NCI-H1436 treated with DMSO at 0.1 percent for 48 hours (cell line): ENCODE measurements at places on chromosomes 7 and 10.

GRCh38 chr10:122307669-122308416, 36.7 kb downstream of the BTBD16 start:
- DNase-seq = no peak

GRCh38 chr10:60043561-60044241, 137.3 kb upstream of the CCDC6 start:
- DNase-seq = no peak

DNA sequence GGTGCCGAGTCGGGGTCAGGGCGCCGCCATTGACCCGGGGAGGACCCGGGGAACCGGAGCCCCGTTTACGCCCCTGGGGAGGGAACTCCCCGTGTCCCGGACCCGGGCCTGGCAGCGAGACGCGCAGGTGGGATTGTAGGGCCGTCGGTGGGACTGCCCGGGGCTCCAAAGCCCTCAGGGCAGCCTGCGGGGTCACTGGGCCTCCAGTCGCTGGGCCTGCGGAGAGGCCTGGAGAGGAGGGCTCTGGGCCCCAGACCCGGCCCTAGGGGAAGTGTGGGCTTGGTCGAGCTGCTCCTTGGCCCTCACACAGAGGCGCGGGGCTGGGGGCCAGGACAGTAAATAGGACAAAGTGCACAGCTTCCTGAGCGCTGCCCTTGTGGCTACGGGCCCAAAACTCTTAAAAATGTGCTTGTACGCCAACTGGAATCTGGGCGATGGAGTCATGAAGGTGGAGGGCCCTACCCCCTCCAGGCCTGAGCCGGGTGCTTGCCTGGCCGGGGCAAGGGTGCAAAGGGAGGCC, 657 bp downstream of the ECHDC3 start:
- no peak for DNase-seq

DNA sequence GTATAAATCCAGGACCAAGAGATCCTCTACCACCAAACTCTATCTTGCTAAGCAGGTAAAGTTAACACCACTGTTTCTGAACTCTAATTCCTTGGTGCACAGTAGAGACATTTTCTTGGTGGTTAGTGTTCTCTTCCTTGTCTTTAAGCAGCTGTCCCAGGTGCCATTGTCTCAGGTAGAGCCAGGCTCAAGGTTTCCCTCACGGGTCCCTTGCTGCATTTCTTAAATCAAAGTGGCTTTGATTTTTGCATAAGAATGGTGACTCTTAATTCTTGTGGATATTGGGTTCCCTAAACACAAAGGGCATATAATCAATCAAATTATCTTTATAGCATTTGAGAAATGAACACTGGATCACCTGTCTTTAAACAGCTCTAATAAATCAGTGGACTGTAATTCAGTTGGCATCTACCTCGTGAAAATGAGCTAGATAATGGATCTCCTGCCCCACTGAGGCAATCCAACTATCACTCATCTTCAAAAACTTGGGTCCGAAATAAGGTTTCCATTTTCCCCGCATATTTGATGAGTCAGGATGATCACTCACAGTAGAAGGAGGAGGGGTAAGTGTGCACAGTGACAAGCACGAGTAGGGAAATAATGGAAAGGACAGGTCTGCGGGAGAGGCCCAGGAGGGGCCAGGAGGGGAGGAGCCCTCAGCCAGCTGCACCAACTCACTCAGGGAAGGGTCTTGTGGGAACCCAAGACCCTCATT, 2.4 kb downstream of the ABCC2 start:
- DNase-seq = no peak

DNA sequence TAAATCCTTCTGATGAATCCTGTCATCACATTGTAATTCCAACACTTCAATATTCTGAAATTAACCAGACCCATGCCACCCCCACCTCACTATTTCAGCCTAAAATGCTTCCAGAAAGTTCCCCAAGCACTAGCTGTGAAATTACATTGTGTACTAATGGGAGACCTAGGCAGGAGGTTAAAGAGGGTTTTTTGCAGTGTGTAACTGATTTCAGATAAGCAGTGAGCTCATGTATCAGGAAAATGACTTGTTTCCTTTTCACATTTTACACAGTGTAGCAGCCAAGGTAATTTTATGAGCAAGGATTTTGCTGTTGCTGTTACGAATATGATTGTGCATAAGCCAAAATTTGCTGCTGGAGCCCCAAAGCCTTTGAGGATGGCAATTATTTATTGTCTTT, 129.0 kb downstream of the INHBA start:
- no peak for DNase-seq

- DNase-seq = no peak
These were observed 200.5 kb downstream of the MAD1L1 start for GRCh38 chr7:2032030-2032875.

DNA sequence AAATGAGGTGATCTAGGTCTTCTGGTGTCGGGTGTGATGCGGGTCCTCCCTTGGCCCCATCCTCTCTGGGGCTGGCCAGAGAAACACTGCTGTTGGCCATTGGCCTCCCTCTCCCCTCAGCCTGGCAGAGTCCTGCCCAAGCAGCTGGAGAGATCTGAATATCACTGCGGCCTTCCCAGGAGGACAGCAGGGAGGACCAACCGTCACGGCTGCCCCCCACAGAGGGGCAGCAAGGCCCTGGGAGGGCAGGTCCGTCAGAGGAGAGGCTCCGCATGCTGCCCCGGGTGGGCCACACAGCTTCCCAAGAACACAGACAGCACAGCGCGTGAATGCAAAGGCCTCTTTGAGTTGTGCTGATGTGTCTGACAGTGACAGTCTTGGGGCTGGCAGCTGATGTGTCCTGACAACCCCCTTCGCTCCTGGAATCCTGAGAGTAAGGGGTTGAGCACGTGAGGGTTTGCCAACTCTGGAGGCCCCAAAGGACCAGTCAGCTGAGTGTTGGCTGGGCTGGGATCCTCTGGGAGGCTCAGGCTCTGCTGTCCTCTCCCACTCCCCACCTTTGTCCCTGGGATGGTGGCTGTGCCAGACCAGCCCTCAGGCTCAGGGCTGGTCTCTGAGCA, 132.5 kb upstream of the UNC5B start:
- no peak for DNase-seq

- no peak for DNase-seq
These were observed 21.5 kb downstream of the BTAF1 start for GRCh38 chr10:91944880-91945630.
